Glomerular endothelial cell (primary cell): ENCODE measurements at places on chromosomes 12 and 14. TPM values are rescaled to one million over a fixed set of nuclear protein-coding genes. Genes with fewer than 3 reads are reported as not detected.

DNA sequence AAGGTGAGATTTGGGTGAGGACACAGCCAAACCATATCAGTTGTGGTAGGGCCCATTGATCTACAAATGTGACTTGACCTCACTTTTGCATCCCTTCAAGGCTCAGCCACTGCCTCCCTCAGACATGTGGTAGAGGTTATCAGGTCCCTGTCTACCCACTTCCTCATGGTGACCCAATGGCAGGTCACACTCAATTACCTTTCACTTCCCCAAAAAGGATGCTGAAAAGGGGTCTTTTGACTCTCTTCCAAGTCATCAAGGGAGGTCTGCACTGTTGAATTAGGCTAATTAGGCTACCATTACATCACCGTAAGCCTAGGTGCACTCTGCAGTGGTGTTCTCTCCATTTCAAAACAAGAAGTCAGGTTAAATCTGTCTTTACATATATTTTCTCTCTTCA lies 22.6 kb upstream of the DRAM1 start:
- no peak for DNase-seq

DNA sequence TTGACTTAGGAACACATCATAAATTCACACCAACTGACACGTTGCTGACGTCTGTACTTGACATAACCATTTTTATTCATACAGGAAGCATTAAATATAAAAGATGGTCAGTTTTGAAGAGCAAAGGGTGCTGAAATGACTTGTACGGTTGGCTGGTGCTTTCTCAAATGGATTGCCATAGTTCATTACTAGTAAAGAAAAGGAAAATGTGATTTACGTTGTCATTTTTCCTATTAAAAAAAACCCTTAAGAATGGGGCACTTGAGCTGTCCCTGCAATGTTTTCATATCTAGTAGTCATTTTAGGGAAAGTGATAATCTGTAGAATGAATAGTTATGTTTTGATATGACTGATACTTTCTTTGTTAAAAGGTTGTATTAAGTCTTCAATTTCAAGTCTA lies 22.5 kb upstream of the MANSC4 start:
- no peak for DNase-seq

GRCh38 chr12:65343230-65343629 lies 64.7 kb downstream of the MSRB3 start:
- DNase-seq, result no peak

GRCh38 chr14:61953602-61954001 lies 191.4 kb downstream of the SNAPC1 start:
- no peak for DNase-seq

GRCh38 chr14:85587151-85587711 lies 57.3 kb downstream of the FLRT2 start:
- DNase-seq, result no peak

DNA sequence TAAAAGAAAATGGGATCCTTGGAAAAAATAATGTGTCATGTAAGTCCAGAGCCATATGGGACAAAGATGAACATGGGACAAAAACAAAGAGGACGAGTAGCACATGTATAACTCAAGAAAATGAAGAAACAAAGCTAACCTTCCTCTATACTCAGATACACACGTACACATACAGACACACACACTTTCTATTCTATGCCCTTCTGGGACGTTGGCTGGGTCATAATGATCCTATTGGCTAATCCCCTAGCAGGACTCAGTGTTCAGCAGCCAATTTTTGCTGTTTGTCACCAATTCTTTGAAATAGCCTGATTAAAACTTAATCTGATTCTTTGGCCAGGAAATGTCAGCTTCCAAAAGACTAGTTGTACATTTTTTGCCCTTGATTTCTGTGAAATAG lies 189.4 kb upstream of the FOXG1 start:
- no peak for DNase-seq

GRCh38 chr14:74913986-74914573 lies 9.0 kb downstream of the RPS6KL1 start:
- DNase-seq, result peak; percentile 23

DNA sequence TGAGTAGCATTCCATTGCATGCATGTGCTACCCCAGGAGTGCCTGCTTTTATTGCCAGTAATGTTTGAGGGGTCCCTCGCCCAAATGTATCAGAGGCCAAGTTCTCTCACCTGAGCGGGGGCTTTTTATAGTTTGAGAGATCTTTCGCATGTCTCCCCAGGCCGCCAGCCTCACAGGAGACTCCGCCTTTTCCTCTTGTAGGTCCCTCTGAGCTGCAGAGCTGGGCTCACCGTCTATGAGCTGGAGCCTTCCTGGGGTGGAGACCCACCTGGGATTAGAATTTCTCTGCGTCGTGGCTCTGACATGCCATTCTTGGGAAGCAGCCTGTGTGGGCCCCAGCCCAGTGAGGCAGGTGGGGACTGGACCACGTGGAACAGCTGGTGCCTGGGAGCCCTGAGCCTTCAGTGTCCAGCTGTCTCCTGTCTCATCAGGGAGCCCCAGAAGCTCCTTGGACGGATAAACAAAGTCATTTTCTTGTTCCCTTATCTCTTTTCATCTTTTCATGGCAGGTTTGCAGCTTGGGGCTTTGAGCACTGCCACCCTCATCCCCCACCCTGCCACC lies 261.7 kb upstream of the CRY1 start:
- DNase-seq, result no peak

GRCh38 chr14:73392329-73393257 lies 65.8 kb downstream of the NUMB start:
- no peak for DNase-seq

DNA sequence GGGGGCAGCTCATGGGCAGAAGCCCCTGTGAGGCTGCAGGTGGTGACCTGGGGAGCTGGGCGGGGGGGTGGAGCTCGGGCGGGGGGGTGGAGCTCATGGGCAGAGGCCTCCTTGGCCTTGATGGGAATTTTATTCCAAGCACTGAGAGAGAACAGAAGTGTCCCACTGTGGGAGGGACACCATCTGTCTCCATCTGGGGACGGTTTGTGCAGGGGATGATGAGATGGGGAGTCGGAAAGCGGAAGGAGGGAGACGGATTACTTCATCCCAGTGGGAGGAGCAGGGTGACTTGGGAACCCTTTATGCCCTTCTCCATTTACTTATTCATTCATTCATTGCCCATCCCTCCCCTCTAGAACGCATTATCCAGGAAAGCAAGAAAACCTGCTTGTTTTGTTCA lies 304.7 kb downstream of the ADGRD1 start:
- no peak for DNase-seq

DNA sequence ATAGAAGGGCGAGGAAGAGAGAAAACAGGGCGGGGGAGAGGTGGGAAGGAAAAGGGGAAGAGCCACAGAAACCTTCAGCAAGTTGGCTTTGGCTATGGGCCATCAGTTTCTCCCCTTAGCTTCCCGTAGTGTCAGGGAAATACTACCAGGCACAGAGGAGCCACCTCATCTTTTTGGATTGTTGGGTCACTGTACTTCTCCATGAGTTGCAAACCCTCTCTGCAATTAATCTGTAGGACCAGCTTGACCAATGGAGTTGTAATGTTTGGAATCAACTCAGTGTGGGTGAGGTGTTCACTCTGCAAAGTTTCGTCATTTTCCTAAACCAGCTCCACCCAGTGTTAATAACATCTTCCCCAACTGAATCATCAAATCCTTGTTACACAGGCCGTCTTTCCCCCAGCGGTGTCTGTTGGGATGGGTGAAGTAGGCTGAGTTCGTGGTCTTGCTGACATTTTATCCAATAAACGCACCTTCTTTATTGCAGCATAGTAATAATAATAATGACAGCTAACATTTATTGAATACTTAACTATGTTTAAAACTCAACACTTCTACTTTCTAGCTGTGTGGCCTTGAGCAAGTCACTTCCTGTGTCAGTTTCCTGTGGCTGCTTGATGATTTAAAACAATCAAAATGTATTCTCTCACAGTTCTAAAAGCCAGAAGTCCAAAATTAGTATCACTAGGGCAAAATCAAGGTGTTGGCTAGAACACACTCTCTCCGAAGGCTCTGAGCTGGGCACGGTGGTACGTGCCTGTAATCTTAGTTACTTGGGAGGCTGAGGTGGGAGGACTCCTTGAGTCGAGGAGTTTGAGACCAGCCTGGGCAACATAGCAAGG lies 8.1 kb upstream of the GLTP start:
- peak; percentile 56 for DNase-seq

GRCh38 chr12:63863658-63864453 lies 19.4 kb downstream of the SRGAP1 start:
- no peak for DNase-seq

- no peak for DNase-seq
Measured at GRCh38 chr12:6631549-6631961, 4.2 kb downstream of the LPAR5 start.

DNA sequence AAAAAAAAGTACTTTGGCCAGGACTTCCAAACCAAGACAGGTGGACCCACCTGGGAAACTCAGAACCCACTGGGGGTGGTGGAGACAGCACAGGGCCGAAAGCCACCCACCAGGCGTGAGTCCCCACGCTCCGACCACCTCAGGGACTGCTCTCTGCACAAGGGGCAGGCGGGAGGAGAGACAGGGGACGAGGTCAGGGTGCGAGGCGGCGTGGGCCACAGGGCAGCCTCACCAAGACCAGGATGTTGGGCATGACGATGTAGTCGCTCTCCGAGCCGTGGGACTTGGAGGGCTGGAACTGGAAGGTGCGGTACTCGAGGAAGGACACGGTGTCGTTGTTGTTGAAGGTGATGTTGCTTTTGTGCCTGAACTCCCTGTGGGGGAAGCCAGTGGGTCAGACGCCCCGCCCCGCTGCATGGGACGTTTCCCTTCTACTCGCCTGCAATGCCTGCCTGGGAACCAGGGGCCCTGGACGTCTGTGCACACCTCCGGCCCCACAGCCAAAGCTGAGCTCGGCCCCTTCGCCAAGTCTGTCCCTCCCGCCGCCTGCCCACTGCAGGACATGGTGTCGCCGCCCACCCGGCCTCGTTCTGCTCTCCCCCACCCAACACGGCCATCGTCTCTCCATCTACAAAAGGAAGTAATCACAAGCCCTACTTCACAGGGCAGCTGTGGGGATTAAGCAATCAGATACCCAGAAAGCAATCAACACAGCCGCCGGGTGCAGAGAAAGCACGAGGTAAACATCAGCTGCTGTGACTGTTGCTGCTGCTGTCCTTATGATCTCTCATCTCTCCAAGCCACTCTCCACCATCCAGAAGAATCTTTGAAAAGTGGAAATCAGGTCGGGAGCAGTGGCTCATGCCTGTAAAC lies 48.7 kb downstream of the SCARB1 start:
- DNase-seq, result no peak

DNA sequence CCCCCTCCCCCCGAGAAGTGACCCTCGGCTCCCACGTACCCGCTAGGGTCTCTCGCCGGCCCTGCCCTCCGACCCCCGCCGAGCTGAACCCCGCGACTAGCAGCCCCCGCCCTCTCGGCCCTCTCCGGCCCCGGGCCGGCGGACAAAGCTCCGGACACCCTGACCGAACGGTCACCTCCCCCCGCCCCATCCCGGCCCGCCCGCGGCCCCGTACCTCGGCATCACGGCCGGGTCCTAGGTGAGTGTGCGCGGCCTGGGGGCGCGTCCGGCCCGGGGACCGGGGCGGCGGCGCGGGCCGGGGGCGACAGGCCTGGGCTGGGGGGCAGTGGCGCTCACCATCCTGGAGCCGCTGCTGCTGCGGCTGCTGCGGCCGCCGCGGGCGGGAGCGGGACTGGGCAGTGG lies at the start of gene FIGNL2:
FIGNL2 (minus strand) TSS at position 393 of the 402 bp plus-strand sequence. CDS start 26,305 bp downstream, outside the sequence.
- no peak for DNase-seq

GRCh38 chr12:82931349-82932116 lies 244.8 kb downstream of the TMTC2 start:
- no peak for DNase-seq

- no peak for DNase-seq
Measured at GRCh38 chr12:113445544-113446171, 23.5 kb downstream of the SDSL start.

- no peak for DNase-seq
Measured at GRCh38 chr14:76755610-76756370, 5.5 kb upstream of the VASH1 start.

- no peak for DNase-seq
Measured at GRCh38 chr12:49540229-49541139, 1.7 kb downstream of the KCNH3 start.

DNA sequence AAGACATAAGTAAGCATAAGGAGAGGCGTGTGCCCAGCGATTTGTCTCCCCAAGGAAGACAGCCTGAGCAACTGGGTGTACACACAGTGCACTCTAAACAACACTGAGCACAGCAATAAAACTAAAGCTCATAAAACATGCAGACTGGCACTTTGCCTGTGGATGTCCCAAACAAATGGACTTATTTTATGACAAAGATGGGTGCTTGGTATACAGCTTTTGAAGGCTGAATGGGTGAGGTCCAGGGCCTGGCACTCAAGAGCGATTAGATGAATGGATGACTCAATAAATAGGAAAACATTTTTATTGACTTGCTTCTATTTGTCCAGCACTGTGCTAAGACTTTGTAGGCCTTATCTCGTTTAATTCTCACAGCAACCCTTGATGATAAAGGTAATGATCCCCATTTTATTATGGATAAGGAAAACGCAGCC lies 28.5 kb downstream of the LGMN start:
- no peak for DNase-seq

DNA sequence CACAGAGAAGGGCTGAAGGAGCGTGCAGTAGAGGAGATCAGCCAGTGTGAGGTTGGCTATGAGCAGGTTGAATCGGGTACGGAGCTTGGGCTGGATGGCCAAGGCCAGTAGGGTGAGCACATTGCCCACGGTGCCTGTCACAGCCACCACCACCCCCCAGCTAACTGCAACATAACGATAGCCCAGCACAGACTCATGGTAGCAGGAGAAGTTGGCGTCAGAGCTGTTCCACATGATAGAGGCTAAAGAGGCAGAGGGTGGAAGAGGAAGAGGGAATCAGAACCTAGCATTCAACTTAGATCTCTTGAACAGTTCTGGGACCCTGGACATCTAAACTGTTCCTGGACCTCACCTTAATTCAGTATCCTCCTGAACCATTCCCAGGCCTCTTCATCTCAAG lies 668 bp downstream of the GPR84 start:
- DNase-seq, result no peak

DNA sequence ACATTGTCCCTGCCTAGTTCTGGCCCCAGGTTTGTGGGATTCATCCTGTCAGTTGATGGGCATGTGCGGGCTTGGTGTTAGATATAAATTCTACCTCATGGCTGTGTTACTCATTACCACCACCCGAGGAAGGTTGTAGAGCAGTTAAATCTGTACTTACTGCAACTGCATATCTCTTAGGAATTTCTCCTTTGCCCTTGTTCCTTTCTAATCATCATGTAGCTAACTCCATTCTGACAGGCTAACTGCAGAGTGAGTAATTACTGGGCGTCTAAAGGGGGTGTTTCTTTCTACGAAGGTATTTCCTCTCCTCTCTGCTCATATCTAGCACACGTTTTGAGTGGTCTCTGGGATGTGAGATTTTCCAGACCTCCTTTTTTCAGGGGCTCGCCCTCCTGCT lies 1076.7 kb downstream of the TMTC2 start:
- no peak for DNase-seq

GRCh38 chr14:20745571-20746358 lies at the start of gene EDDM3A:
TSS of gene EDDM3A (plus strand) at chr14:20745887. CDS start at chr14:20747581, 1,694 bp downstream.
- DNase-seq, result no peak

E2F7 gene
- 20.1 and 26.3 TPM in 2 replicates for total RNA-seq

PRIMA1 gene
- total RNA-seq, result not detected in 2 replicates

KRT81 gene
- not detected in 2 replicates for total RNA-seq

CISTR gene
- not detected in 2 replicates for total RNA-seq

SPRYD4 gene
- 1.7 TPM in 2 replicates for total RNA-seq

WBP11 gene
- total RNA-seq, result 21.6 and 24.1 TPM in 2 replicates

SLC7A7 gene
- 27.2 and 38.2 TPM in 2 replicates for total RNA-seq

PSMB11 gene
- total RNA-seq, result not detected in 2 replicates

RPS6KL1 gene
- total RNA-seq, result 18.6 and 25.7 TPM in 2 replicates

VRK1 gene
- total RNA-seq, result 13.3 and 14.2 TPM in 2 replicates

PLXNC1 gene
- 0.15 and 0.99 TPM in 2 replicates for total RNA-seq

VRTN gene
- not detected in 2 replicates for total RNA-seq

C12orf54 gene
- total RNA-seq, result not detected in 2 replicates

OAS2 gene
- total RNA-seq, result 35.9 and 80.4 TPM in 2 replicates
